H1 (cell line): ENCODE measurements at places on chromosomes 13 and 19.

- DNase-seq: peak; percentile 77
Observed at GRCh38 chr13:51451467-51452360, 1.1 kb downstream of the INTS6 start.

GRCh38 chr13:98749501-98749900, 3.0 kb downstream of the SLC15A1 start:
- no peak for DNase-seq

DNA sequence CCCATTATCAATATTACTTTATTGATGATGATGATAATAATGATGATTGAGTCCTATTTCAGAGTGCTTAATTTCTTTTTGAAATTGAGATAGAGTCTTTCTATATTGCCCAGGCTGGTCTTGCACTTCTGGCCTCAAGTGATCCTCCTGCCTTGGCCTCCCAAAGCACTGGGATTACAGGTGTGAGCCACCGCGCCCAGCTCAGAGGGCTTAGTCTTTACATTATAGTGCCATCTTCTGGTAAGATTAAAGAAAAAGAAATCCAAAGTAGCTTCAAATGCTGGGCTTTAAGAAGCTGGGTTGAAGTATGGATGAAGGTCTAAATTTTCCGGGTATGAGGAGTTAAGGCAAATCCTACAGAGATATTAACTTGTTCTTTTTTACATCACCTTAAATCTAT, 3.4 kb upstream of the ZNF333 start:
- DNase-seq: no peak

- DNase-seq: no peak
Observed at GRCh38 chr19:29302002-29302928, 89.3 kb upstream of the UQCRFS1 start.

DNA sequence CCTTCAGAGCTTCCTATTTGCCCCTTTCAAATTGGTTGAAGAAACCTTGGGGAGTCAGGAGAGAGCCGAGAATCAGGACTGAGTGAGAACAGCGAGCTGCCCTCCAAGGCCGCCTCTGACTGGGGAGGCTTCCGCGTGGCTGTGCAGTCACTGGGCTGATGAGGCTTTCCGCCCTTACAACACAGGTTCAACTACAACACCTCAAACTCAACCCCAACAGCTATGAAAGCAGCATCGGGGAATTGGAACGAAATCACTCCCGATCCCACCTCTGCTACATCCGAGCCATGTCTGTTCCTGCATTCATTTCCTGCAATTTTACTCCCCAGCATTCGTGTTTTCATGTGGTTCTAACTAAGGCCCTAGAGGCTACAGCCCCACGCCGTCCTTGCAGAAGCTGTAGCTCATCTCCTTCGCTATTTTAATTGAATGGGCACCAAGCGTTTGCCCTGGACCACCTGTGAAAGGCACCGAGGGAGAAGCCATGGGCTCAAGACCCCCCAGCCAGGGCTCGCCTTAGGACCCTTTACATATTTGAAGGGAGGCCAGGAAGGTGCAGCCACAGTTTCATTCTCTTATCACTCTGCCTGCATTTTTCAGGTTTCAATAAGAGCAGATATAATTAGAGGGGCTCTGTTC, 12.3 kb upstream of the RASA3 start:
- no peak for DNase-seq
